ENCODE measurements at places on chromosomes 5 and 9.

- no peak for DNase-seq
Measured at GRCh38 chr5:96548905-96549304, 113.3 kb upstream of the CAST start.

- DNase-seq = no peak
Measured at GRCh38 chr9:71115448-71115975, 5.9 kb downstream of the TRPM3 start.

DNA sequence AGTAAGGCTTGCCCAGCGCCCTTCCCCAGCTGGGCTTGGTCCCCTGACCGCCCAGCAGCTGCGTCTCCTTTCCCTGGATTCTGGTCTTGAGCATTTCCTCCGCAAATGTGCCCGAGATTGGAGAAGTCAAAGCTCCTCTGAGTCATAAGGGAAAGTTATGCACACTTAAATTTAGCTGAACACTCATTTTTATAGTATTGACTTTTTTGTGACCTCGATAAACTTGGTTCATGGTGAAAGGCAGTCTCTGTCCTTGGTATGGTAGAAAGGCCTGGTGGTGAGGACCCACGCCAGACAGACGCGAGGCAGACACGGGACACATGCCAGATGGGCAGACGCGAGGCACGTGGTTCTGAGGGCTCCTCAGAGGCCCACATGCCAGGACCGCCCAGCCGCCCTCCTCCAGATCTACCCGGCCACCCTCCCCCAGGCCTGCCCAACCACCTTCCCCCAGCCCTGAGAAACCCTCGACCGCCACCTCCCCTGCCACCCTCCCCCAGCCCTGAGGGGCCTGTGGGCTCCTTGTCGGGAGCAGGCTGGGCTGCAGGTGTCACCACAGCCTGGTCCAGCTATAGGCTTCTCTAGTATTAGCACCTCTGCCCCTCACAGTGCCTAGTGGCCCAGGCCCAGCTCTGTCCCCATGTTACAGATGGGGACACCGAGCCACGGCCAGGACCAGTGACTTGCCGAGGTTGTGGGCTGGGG, 60.9 kb upstream of the CACNA1B start:
- DNase-seq = no peak

DNA sequence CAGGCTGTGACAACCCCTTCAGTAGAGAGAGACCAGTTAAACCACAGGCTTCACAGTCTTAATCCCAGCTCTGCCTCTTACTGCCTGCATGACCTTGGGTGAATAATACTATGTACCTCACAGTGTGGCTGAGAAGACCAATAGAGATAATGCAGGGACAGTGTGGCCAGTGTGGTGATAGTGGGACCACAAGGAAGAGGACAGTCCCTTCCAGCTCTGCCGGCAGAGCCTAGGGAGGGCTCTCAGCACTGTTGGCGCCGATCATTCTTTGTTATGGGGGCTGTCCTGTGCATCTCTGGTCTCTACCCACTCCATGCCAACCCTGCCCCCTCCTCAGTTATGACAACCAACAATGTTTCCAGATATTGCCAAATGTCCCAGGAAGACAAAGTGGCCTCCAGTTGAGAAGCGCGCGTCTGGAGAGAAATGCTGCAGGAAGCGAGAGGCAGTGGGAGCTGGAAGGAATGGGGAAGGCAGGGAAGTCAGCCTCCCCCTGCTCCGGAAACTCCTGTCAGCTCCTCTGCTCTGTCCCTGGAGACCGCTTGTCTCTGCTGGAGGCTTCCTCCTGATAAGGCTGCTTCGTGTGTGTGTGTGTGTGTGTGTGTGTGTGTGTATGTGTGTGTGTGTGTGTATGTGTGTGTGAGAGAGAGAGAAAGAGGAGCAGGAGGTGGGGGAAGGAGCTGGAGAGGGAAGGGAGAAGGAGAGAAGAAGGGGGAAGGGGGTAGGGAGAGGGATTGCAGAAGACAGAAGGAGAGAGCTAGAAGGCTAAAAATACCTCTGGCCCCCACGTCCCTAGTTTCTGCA, 31.8 kb upstream of the FABP6 start:
- no peak for DNase-seq

- no peak for DNase-seq
Measured at GRCh38 chr9:130390390-130390789, 54.4 kb upstream of the ASS1 start.

- no peak for DNase-seq
Measured at GRCh38 chr5:94192658-94193391, 425.6 kb downstream of the KIAA0825 start.

Measured in hematopoietic multipotent progenitor cell treated with erythropoietin and hydrocortisone succinate and interleukin-3 and kit ligand, for 17 days (in vitro differentiated cells).